RCC 7860 (cell line): ENCODE measurements at places on chromosomes 5 and 9.

GRCh38 chr9:75531588-75531987 is 358.9 kb upstream of the PCSK5 start:
- DNase-seq, result no peak

GRCh38 chr5:115565233-115565632 is 20.7 kb upstream of the FEM1C start:
- DNase-seq, result no peak

DNA sequence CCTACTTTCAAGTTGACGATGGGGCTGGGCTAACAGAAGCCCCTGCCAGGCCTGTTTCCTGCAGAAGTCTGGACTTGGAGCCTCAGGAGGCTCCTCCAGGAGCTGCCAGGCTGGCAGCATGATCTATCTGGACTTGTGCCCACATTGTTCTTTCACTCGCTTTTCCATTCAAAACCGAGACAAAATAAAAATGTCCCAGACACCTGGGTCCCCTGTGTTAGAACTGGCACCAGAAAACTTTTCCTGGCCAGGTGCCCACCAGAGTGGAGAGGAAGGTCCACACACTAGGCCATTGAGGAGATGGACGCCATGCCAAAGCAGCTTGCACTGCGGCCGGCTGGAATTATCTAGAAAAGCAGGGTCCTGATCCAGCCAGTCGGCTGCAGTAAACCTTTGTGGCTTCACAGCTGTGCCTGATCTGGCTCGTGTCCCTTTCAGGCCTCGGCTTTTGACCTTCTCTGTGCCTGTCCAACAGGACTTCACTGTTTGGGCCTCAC is 78.2 kb downstream of the GCNT1 start:
- DNase-seq, result no peak

DNA sequence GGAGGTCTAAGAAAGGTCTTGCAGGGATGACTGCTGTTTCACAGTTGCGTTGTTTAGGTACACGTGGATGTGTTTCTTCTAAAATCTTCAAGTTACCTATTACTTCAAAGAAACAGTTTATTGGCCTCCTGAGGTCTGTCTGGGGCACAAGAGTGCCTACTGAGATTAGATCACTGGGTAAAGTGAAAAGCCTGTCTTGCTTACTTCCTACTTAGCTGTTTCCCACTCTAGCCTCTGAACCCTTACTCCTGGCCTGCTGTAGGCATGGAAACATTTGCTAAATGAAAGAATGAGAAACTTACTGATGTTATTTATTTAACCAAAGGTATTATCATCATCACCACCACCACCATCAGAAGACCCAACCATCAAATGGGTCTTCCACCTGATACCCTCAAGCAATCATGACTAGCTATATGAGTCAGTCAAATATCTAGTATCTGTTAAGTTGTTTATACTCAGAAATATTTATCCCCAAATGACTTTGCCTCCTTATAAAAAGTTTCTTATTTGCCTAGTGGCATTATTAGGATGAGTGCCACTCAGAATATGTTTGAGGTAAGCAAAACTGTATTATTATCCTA is 92.5 kb downstream of the ELAVL2 start:
- no peak for DNase-seq

DNA sequence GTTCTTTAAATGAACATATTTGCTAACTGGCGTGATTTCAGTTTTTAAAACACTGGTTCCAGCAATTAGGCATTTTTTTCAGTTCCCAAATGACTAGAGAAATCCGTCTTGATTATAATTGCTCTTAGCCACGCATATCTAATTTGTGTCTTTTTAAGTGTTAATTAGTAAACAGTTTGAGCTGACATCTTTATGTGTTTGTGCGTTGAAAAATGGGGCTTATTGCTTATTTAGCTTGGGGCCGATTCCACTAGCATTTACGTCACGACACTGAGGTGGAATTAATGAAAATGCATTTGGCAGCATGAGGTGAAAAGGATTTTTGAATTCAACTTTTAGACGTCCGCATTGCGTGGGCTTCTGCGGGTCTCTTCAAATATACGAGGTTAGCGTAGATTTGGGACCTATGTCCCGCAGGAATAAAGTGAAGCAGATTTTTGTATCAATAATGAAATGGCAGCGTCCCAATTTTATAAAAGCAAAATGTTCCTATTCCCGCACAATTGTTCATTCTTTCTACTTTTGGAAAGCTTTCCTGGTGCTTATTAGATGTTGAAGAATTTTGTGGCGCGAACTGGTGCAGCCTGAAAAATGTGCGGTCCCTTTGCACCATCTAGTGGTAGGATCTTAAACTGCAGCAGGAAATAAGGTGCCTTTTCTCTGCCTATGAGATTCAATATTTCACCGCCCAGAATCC is 122.7 kb upstream of the LMX1B start:
- peak; percentile 45 for DNase-seq

- DNase-seq, result no peak
Observed at GRCh38 chr9:87643107-87643650, 82.7 kb upstream of the CTSL start.

GRCh38 chr9:87594662-87595061 is 97.0 kb downstream of the DAPK1 start:
- DNase-seq, result no peak

DNA sequence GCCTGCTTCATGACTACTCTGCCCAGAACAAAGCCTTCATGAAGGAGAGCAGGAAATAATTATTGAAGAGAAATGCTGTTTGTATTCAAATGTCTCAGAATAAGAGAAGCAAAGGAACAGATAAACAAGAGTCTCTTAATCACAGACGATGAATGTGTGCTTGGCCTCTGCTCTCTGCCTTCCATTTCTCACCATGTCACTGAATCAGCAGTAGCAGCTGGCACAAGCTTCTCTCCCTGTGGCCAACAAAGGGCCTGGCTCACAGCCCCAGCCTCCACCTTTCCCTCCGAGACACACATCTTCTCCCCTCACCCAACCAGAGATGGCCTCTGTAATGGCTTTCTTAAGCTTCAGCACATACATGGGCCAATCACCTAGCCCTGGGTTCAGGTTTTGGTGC is 128.1 kb upstream of the SLIT3 start:
- no peak for DNase-seq

- no peak for DNase-seq
Observed at GRCh38 chr5:22683050-22683449, 170.1 kb downstream of the CDH12 start.

GRCh38 chr5:72427488-72428437 is 79.4 kb downstream of the ZNF366 start:
- DNase-seq, result no peak

DNA sequence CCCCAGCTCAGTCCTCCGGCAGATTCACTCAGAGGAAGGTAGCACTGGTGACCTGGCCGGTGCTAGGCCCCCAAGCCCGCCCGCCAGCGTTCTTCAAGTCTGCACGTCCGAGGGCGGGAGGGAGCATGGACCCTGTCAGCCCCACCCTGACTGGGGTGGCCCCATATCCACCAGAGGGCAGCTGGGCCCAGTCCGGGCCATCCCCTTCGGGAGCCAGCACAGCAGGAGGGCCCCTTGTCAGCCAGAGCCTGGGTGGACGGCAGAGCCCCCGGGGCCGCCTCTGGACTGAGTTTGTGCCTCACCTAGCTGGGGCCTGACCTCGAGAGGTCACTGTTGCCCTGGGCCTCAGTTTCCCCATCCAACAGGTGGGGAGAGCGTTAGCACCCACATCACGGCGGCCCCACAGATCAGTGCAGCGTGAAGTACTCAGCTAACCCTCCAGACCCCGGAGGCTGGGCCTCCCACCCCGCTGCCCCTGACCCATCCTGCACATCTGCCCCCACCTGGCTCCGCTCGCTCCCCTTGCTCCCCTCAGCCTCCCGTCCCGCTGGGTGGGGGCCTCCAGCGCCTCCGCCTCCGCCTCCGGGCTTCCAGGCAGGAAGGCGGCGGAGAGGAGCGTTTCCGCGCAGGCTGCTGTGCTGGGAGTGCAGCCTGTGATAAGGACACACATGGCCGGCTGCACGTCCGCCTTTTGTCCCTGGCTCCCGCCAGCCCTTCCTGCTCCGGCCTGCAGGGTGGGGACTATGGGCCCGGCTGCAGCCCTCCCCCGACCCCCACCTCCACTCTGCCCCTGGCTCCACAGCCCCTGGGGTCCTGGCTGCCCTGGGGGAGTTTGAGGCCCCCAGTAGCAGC is 16.6 kb upstream of the EGFL7 start:
- no peak for DNase-seq

- peak; percentile 63 for DNase-seq
Observed at GRCh38 chr9:69857131-69857530, 36.5 kb downstream of the CFAP95 start.

DNA sequence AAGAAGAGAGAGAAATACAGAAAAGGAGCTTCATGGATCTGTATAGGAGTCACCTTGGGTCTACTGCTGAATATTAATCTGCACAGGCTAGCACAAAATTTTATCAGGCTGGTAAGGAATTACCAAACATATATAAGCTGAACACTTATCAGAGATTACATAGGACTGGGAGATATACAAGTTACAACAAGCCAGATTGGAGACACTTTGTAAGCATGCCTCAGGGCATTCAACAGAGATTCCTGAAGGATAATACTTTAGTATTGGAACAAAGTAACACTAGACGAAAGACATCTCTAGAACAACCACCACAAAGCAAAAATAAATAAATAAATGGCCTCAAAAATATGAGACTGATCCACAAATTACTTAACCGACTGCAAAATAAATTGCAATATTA is 197.8 kb downstream of the ANXA1 start:
- no peak for DNase-seq

GRCh38 chr5:24643880-24644279 is 898 bp downstream of the CDH10 start:
- DNase-seq, result no peak

DNA sequence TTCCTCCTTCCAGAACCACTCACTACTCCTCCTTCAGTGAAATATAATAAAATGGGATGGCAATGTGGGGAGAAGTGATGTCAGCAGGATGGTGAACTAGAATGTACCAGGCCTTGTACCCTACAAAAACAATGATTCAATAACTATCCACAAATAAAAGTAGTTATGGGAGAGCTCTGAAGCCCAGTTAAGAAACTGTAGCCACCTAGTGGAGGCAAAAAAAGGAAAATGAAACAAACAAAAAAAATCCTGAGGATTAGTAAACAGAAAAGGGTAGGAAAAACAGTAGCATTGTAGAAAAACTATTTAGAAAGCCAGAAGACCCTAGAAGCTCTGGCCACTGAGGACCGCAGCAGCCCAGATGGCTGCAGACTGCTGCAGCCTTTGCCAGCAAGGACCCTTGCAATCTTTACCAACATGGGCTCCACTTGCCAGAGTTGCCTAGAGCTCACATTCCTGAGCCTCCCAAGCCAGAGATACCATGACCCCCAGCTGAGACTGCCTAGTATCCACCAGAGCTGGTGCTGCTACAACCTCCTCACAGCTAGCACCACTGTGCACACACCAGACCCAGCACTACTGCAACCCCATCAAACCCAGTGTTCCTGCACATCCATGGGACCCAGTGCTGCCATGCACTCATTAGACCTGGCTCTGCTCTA is 259.7 kb upstream of the MSX2 start:
- DNase-seq, result no peak

- DNase-seq, result peak; percentile 76
Observed at GRCh38 chr5:34656001-34656699, at the start of gene RAI14. TSS of gene RAI14 (plus strand) at chr5:34656328. CDS start at chr5:34686920, 30,592 bp downstream.

- no peak for DNase-seq
Observed at GRCh38 chr5:62814991-62815390, 236.4 kb downstream of the LRRC70 start.

- DNase-seq, result peak; percentile 20
Observed at GRCh38 chr5:137186759-137187461, 312.2 kb downstream of the SPOCK1 start.

GRCh38 chr9:93949073-93949693 is 6.0 kb downstream of the BARX1 start:
- DNase-seq, result no peak

DNA sequence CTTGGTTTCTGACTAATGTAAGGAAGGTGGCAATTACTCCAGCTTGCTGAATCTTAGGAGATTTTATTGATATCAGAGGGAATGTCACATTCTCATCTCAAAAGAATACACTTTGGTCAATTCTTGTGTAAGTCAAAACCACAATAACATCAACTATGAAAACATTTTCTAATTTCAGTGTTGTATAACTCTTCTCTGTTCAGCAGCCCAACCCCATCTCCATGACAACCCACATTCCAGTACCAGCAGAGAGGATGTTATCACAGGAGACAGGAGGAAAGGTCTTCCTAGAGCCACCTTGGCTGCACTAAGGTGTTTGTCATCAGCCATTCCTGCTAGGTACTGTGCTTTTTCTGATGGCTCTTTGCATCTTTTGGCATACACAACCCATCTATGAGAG is 529.1 kb upstream of the BRINP1 start:
- DNase-seq, result no peak

DNA sequence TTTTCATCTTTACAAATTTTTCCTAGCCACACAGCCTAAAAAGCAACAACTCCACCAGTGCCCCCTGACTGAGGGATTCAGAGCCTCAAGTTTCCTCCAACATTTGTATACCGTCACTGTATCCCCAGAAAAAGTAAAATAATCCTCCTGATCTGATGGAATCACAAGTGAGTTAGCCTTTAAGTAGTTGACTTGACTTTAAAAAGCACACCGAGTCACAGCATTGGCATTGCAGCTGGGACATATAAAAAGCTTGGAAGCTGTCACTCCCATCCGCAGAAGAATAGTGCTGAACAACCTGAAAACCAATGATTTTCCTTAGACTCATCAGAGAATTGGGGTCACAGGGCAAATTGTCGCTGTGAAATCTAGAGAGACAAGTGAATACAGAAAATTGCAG is 41.6 kb upstream of the FBN2 start:
- no peak for DNase-seq

- peak; percentile 43 for DNase-seq
Observed at GRCh38 chr5:159339460-159339859, 9.2 kb upstream of the IL12B start.

GRCh38 chr5:34586117-34586885 is 69.8 kb upstream of the RAI14 start:
- peak; percentile 74 for DNase-seq

- no peak for DNase-seq
Observed at GRCh38 chr9:74630228-74630627, 133.1 kb downstream of the RORB start.

DNA sequence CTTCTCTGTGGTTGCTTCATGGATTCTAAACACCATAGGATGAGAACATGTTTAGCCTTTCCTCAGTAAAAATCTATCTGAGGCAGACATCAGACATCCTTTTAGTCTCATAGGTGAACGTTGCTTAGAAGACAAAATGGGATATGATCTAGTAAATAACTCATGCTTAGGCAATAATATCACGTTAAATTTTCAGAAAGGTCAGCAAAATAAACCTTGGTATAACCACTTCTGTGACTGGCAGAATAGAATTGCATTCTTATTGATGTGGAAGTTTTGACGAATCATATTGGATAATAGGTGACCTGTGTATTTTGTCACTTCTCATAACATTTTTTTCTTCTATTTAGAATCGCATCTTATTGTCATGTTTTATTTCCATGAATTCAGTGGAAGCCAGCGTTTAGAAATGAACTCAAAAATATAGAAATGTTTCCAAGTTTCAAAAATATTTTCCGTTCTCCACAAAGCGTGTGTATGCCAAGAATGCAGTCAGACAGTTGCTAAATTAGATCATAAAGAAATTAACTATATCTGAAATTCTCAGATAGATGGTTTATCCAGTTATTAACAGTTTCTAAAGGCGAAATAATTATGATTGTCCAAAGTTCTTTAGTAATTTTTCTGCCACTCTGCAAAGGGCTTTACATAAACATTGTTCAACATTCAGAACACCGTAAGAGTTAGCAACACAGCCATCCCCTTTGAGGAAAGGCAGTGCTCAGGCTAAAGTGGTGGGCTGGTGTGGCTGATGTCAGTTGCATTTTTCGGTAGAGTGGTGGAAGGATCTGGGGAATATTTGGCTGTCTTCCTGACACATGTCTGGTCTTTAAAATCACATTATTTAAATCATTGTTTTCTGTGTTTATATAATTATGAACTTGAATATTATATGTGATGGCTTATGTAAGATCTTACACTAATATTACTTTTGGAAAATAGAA is 827.2 kb downstream of the MTRR start:
- no peak for DNase-seq
